Thoracic aorta (tissue), 2 donors: ENCODE measurements at places on chromosomes 6 and 20. TPM values are rescaled to one million over a fixed set of nuclear protein-coding genes. Genes with fewer than 3 reads are reported as not detected.
A peak's percentile ranks its signal among the peaks of the same experiment; 100 is the strongest.

The CD24 gene
- 6.6 TPM for total RNA-seq

The CFAP206 gene
- not detected for total RNA-seq

The ERVFRD-1 gene
- total RNA-seq: not detected

- peak; percentile 87 for DNase-seq
Observed at GRCh38 chr20:47464380-47465101, 37.1 kb upstream of the NCOA3 start.

DNA sequence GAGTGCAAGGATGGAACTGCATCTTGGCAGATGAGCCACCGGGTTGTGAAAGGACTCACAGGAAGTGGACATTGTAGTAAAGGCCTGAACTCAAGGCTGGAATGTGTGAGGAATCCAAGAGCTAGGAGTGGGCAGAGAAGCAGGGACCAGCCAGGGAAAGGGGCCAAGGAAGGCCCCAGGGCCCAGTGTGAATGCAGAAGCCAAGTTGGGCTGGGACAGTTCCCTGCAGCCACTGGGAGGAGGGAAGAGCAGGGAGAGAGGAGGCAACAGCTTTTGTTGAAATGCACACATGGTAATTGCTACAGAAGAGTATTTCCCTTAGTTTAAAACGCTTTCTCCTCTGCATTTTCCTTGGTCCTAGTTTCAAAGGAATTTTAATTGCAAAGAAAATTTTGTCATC, 34.6 kb downstream of the CDH22 start:
- no peak for DNase-seq

The ADNP gene
- 32.5 TPM for total RNA-seq

The NUS1 gene
- 30.9 TPM for total RNA-seq

The LPA gene
- total RNA-seq: not detected

The RAB23 gene
- 44.7 TPM for total RNA-seq

GRCh38 chr6:104563306-104563705, 296.4 kb downstream of the HACE1 start:
- no peak for DNase-seq

GRCh38 chr6:21348504-21349195, 244.9 kb upstream of the SOX4 start:
- DNase-seq: no peak

DNA sequence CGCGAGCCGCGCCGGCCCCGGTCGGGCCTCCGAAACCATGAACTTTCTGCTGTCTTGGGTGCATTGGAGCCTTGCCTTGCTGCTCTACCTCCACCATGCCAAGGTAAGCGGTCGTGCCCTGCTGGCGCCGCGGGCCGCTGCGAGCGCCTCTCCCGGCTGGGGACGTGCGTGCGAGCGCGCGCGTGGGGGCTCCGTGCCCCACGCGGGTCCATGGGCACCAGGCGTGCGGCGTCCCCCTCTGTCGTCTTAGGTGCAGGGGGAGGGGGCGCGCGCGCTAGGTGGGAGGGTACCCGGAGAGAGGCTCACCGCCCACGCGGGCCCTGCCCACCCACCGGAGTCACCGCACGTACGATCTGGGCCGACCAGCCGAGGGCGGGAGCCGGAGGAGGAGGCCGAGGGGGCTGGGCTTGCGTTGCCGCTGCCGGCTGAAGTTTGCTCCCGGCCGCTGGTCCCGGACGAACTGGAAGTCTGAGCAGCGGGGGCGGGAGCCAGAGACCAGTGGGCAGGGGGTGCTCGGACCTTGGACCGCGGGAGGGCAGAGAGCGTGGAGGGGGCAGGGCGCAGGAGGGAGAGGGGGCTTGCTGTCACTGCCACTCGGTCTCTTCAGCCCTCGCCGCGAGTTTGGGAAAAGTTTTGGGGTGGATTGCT, 1.3 kb downstream of the VEGFA start:
- DNase-seq: no peak

The BTNL2 gene
- not detected for total RNA-seq

- no peak for DNase-seq
Observed at GRCh38 chr6:92593201-92593600, 826.2 kb downstream of the EPHA7 start.

DNA sequence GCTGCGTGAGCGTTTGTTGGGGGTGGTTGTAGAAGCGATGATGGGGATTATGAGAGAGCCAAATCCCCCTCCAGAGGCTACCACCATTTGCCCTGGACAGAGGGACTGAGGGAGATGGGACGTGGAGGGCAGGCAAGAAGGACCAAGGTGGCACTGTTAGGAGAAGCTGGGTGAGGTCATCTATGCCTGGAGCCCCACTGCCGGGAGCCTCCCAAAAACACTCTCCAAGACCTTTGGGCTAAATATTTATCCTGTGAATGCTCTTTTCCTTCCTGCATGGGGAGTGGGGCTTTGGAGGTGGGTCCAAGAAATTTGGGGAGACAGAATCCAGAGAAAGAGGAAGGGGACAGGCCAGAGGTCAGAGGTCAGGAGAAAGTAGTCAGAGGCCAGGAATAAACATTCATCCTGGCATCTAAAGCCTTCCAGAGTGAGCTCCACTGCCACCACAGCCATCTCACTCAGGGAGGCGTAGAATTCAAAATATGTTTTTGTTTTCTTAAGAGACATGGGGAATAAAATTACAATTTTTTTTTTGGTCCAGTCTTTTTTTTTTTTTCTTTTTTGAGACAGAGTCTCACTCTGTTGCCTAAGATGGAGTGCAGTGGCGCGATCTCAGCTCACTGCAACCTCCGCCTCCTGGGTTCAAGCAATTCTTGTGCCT, 17.8 kb upstream of the PTGIS start:
- no peak for DNase-seq

DNA sequence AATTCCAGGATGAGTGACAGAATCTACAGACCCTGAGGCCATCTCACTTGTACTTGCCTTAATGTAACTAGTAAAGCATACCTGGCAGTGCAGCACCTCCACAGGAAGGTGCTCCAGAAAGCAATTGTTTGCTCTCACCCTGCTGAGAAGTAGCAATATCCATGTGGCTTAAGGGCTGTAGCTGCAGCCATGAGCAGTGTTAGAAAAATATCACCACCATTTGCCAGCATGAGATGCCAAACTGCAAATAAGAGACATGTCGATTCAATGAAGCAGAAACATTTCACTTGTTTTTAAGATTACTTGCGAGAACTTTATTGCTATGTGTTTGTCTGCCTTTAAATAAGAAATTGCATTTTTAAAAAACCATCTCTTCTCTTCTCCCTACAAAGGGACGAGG, 151.5 kb downstream of the PRL start:
- DNase-seq: no peak

DNA sequence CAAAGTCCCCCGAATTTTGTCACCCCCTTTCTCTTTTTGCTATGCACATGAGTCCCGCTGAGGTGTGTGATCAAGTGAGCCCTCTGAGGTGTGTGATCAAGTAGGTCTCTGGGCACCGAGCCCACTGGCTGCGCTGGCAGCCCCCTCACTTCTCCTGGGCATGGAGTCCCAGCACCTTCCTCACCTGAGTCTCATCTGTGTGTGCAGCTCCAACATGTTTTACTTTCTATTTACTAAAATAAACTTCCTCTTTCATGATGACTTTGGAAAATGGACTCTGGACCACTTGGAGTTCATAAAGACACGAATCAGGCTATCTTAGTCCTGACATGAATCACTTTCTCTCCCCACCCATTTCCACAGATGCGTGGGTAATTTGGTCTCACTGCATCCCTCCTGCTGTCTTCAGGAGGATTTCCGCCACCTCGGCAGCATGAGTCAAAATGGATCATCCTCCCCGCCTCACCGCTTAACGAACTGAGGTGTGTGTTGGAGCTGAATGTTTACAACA, 39.8 kb downstream of the PRDM1 start:
- no peak for DNase-seq

The DDO gene
- total RNA-seq: 0.68 TPM

The TFAP2C gene
- 0.49 TPM for total RNA-seq

- no peak for DNase-seq
Observed at GRCh38 chr20:63047946-63048345, 41.2 kb upstream of the BHLHE23 start.

- no peak for DNase-seq
Observed at GRCh38 chr20:45109634-45110033, 5.3 kb downstream of the WFDC5 start.

The PDYN gene
- total RNA-seq: not detected

The EPPIN gene
- total RNA-seq: not detected

DNA sequence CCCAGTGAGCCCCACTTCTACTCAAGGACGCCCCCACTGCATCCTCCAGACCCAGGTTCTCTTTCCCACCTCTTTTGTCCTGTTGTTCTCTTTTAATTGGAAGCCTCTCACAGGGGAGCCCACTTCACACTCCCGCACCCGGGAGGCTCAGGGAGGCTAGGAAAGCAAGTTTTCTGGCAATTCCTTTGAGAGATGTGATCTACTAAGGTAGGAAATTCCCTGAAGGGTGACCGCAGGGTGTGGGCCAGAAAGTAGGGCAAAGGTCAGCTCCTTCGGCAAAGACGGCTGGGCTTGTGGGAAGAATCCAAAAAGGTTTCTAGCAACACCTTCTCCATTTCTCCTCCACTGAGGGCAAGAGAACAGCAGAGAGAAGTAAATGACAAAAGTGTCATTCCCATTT, 98.1 kb upstream of the PTPN1 start:
- no peak for DNase-seq

GRCh38 chr20:22821796-22822195, 213.3 kb upstream of the SSTR4 start:
- no peak for DNase-seq

DNA sequence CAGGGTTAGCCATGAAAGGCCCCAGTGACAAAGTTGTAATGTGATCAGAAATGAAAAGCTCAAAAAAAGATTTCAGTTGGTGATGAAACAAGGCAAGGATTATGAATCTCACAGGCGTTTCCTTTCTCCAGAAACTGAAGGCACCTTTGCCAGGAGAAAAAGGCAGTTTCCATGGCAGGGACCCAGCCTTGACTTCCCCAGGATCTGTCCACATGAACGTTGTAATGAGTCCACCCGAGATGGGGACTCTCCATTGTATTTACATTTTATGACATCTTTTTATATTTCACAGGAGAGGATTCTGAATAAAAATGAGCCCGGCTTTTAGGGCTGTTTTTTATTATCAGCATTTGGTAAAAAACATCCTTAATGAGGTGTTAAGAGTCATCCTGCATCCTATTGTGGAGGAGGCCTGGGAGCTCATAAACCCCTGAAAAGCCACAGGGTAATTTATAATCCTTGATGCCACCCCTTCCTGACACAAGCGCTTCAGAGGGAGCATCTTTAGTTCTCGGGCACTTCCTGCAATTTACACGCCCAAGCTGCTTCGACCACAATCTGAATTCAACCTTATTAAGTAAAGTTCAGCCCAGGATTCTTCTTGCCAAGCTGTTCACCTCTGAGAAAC, 74.1 kb upstream of the SALL4 start:
- DNase-seq: no peak

DNA sequence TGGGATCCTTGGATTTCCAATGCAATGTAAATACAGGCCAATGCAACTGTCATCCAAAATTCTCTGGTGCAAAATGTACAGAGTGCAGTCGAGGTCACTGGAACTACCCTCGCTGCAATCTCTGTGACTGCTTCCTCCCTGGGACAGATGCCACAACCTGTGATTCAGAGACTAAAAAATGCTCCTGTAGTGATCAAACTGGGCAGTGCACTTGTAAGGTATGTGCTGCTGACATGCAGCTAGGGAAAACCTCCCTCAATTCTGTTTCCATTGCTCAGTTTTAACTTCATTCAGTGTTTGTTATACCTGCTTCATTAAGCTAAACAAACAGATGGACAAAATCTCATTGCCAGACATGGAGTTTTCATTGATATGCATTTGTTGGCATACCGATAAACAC, 397.1 kb downstream of the ARHGAP18 start:
- no peak for DNase-seq

The HLA-G gene
- total RNA-seq: 0.85 TPM

- no peak for DNase-seq
Observed at GRCh38 chr6:38591439-38591838, 48.3 kb downstream of the BTBD9 start.

The SIM1 gene
- total RNA-seq: not detected

DNA sequence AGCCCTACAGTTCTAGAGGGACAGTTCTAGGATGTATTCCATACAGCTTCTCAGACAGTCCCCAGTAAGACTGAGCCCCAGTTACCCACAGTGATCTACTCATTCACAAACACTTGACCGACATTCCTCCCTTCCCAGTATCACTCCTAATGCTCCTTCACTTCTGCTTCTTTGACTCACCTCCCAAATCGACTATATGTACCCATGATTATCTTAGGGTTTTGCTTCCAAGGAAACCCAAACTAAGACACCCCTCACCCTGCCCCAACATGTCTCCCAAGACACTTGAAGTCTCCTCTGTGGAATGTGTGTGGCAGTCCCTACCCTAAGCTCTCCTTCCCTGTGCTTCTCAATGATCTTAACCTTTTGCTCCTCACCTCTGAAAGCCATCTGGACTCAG, 23.6 kb upstream of the TGM6 start:
- no peak for DNase-seq

GRCh38 chr6:15184441-15184861, 61.4 kb upstream of the JARID2 start:
- no peak for DNase-seq
